ENCODE measurements at places on chromosomes 5 and 9.

DNA sequence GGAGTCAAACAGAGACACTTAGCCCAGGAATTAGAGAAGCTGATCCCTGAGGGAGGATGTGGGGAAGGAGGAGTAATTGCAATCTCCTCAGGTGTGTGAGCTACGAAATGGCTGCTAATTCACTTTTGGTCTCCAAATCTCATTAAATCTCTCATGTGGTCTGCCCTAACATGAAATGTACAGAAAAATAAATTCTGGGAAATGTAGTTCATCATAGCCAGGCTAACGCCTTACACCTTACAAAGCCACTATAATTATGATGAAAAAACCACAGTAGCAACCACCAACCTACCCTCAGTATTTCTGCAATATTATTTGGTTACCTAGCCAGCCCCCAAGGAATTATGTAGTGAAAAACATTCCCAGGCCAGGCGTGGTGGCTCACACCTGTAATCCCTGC is 354.0 kb downstream of the TMEM167A start:
- no peak for DNase-seq

GRCh38 chr5:94285984-94286383 is 332.4 kb downstream of the KIAA0825 start:
- DNase-seq: no peak

DNA sequence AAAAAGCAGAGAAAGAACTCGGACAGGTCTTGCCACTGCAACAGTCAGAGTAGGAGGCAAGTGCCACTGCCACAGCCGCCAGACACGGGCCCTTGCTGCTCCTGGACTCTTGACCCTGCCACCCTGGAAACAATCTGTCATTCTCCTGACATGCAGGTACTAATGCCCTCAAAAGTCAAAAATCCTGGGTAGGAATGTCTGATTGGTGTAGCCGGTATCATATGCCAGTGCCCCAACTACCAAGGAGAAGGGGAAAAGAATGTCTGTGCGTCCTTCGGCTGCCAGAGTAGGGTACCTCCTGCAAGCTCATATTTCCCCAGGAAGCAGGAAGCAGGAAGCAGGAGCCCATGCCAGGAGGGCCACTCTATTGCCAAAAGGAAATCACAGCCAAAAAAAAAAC is 30.5 kb upstream of the F2RL1 start:
- no peak for DNase-seq

DNA sequence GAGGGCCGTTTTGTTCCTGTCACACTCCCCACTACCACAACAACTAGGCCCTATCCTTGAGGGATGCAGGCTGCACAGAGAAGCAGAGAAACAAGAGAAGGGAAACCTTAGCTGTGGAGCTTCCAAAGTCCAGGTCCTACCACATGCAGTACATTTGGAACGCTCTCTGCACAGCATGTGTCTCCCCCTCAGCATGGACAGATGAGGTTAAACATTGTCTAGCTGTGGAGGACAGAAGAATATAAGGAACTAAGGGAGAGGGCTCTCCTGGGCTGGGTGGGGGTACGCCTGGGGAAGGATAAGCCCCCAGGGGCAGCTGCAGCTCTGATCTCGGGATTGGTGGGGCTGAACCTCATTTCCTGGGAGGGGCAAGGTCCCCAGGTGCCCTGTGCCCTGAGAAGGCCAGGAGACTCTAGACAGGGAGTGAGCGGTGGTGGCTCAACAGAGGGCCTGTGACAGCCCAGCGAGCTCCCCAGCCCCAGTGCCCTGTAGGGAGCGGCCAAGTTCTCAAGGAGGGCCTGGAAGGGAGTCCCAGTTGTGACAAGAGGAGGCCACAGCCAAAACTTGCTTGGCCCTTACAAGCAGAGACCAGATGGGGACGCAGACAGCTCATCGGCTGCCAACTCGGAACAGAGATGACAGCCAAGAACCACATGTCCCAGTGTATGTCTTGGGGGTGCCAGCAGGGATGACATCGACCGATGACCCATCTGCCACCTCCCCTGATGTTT is 30.1 kb downstream of the TSPAN17 start:
- DNase-seq: no peak

DNA sequence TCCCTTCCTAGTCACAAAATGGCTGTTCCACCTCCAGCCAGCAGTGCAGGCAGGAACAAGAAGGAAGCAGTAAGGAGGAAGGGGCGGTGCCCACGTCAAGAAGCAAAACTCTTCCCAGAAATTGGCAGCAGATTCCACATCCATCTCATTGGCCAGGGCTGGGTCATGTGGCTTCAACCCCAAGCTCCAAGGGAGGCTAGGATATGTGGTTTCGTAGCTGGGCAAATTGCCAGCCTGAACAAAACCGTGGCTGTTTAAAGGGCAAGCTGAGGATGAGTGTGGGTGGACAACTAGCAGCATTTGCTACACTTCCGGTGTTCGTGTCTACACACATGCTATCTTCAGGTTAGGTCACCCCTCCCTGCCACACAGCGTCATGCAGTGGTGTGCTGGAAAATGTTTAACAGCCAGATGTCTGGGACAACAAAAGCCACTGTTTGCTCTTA is 92.1 kb upstream of the MAP1B start:
- DNase-seq: no peak

DNA sequence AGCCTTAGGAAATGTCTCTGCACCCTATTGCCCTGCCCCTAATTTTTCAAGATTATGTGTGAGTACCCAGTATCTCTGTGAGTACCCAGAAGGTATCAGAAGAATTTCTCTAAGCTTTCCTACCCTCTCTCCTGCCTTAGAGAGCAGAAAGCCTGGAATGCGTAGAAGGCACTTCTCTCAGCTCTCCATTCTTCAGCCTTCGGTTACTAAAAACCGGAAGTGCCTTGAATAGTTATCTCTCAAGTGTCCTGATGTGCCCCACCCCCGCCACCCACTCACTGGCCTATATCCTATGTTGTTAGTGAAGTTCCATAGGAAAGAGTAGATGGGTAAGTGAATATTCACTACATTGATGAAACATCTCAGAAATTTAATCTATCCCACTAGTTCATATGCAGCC is 210.7 kb upstream of the CDH10 start:
- no peak for DNase-seq
